ENCODE measurements at places on chromosomes 3 and 15.

DNA sequence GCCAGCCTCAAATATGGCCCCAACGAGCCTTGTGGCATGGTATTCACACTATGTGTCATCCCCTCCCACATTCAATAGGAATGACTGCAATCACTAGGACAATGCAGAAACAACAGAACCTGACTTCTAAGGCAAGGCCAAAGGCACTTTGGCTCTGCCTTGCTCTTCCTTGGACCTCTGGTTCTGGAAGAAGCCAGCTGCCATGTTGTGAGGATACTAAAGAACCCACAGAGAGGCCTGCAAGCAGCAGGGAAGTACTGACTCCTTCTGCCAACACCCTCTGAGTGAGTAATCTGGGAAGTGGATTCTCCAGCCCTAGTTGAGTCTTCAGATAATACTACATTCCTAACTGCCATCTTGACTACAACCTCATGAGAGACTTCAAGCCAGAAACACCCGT, 64.7 kb downstream of the ADAMTS9 start:
- no peak for DNase-seq

- no peak for DNase-seq
Measured at GRCh38 chr3:102189541-102189940, 245.3 kb upstream of the ZPLD1 start.

DNA sequence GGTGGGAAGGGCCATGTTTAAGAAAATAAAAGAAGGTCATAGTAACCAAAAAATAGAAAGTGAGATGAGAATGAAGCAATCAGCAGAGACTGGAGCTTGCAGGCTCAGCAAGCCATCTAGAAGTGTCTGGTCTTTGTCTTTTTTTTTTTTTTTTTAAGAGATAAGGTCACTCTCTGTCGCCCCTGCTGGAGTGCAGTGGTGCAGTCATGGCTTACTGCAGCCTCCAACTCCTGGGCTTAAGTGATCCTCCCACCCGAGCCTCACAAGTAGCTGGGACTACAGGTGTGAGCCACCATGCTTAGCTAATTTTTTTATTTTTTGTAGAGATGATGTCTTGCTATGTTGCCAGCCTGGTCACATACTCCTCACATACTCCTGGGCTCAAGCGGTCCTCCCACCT, 36.2 kb downstream of the GXYLT2 start:
- DNase-seq, result peak; percentile 33

- no peak for DNase-seq
Measured at GRCh38 chr3:109050591-109051167, 67.3 kb downstream of the MORC1 start.

- no peak for DNase-seq
Measured at GRCh38 chr3:146540978-146541377, 3.4 kb downstream of the PLSCR1 start.

GRCh38 chr3:133468251-133468721, 68.4 kb downstream of the BFSP2 start:
- DNase-seq, result no peak

- DNase-seq, result no peak
Measured at GRCh38 chr15:48040166-48040817, 80.5 kb upstream of the SLC24A5 start.

GRCh38 chr3:101941318-101942040, 92.2 kb downstream of the NFKBIZ start:
- DNase-seq, result no peak

DNA sequence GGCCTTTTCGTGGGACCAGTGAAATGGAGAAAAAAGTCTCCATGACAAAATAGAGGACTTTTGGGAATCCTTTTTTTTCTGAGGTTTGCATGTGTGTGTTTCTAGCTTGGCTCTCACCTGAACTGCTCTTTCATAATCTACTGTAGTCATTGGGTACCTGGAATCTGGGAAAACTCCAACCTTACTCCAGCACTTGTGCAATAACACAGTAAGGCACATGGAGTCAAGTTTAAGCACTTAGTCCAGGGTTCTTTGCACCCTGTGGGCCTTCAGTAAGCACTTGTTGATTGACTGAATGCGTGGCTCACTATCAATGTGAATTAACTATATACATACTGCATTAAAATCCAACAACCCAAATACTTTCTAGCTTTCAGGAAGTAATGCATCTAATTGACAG, 299.5 kb downstream of the ZBTB20 start:
- DNase-seq, result no peak

DNA sequence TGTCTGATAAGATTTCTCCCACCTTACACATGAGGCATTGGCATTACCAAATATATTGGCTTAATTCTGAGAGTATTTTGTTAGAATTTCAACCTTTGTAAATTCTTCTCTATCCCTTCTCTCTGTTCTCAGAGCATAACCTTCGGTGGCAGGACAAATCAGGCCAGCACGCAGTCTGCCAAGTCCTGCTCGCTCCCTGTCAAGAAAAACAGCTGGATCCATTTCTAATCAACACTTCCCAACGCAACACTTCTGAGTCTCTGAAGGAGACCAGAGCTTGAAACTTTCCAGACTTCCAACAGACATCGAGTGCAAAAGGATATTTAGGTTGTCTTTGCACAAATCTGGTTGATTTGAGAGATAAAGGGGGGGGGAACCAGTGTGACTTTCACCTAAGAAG, 125.7 kb downstream of the SV2B start:
- no peak for DNase-seq

DNA sequence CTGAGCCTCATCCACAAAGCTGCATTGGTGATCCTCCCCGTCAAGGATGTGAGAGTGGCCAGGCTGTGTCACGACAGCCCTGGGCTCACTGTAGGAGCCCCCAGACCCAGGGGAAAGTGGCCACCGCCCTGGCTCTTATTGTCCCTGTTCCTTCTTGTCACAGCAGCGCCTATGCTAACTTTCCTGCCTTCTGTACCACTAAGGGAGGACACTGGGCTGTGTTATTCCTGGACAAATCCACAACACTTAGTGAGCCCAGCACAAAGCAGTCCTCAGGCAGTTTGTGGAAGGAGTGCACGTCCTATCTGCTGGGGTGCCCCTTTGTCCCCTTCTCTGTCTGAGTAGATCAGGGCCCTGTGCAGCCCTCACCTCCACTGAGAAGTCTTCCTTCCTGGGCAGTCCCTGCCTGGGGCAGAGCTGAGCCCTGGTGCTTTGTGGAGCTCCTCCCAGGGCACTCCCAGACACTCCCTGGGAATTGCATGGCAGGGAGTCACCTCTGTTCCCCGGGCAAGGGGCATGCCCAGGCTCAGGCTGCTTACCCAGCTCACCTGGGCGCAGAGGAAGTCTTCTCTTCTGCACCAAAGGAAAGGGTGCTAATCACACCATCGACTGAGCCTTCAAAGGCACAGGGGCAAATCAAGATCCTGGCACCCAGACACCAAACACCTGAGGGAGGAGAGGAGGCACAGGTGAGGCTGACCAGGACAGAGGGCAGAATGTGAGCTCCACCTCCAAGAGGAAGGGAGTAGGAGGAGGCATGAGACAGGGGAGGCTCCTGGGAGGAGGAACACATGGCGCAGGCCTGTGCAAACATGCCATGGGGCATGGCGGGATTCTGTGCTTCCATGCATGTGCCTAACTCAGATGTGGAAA, 138.7 kb downstream of the KLF13 start:
- DNase-seq, result no peak

- DNase-seq, result no peak
Measured at GRCh38 chr3:54832876-54833275, 95.0 kb downstream of the LRTM1 start.

DNA sequence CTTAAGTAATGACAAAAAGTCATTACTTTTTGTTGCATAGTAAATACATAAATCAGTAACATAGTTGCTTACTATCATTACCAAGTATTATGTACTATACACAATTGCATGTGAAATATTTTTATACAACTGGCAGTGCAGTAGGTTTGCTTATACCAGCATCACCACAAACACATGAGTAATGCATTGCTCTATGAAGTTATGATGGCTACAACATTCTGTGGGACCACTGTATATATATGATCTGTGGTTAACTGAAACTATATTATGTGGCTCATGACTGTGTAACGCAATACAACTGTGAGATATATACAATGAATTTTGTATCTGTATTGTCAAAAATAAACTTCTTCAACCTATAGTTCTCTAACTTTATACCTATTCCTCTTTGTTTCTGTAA, 113.7 kb upstream of the RBMS3 start:
- DNase-seq, result no peak

- no peak for DNase-seq
Measured at GRCh38 chr15:76253691-76254473, 57.4 kb downstream of the ETFA start.

- DNase-seq, result no peak
Measured at GRCh38 chr3:131020122-131020693, 6.4 kb downstream of the ASTE1 start.

GRCh38 chr15:65993762-65994161, 124.5 kb downstream of the RAB11A start:
- no peak for DNase-seq

GRCh38 chr3:165827883-165828282, 9.3 kb downstream of the BCHE start:
- no peak for DNase-seq

DNA sequence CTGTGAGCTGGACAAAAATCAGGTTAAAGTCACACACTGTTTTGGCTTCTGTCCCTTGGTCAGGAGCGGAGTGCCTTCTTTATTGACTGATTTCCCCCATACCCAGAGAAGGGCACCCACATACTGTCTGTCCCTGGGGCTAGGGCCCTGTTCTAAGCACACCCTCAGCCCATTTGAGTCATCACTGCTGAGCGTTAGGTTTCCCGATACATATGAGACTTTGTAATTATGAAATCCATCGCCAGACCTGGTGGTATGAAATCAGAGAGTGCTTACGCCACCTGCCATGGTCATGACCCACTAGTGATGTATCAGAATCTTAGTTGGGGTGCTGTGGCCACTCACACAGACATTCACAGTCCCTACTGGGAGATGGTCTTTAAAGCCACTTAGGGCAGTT, 96.8 kb downstream of the CHDH start:
- no peak for DNase-seq

DNA sequence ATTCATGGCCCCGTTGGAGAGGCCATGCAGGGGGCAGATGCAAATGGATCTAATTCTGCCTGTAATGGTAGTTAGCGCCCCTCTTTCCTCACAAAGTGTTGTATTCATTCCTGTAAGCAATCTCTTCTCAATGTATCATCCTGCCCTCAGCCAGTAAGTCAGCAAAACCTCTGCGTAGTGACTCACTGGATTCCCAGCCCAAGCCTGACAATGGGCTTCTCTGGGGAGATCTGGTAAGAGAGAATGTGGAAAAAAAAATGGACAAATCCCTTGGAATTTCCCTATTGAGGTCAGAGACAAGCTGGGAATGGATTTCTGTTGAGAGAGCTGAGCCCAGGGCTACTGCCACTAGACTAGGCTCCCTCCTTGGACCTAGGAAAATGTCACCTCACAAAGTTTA, 25.4 kb downstream of the ADPGK start:
- DNase-seq, result no peak

DNA sequence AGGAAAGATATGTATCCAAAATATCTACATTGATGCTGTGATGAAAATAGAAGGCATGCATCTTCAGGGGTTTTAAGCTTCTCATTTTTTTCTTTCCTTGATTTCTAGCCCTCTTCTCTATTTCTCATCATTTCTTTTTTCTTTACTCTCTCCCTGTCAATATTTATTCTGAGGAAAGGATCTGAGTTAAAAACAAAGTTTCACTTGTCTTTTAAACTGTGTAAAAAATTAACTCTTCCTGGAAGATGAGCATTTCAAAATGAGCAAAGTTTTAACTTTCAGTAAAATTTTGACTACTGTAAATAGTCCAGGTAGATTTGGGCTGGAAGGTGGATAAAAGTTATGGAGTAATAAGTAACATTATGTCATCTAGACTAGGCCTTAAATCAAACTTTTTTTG, 500.2 kb upstream of the GBE1 start:
- DNase-seq, result no peak
